ENCODE measurements at places on chromosomes 5 and 9.

DNA sequence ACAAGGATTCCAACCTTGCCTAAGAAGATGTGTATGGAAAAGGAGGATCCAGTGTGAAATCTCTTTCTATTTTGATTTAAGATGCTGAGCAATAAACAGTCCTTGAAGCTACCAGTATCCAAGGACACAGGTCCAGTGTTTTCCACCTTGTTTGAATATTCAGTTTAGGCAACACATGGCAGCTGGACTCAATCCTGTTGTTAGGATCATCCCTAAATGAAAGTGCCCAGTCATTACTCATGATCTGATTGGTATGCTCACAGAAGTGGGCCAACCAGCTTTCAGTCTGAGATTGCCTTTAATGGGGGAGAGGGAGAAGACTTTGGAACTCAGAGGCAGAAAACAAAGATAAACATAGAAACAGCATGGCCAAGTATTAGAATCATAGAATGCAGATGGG, 355.7 kb upstream of the ADAMTSL1 start:
- no peak for DNase-seq

DNA sequence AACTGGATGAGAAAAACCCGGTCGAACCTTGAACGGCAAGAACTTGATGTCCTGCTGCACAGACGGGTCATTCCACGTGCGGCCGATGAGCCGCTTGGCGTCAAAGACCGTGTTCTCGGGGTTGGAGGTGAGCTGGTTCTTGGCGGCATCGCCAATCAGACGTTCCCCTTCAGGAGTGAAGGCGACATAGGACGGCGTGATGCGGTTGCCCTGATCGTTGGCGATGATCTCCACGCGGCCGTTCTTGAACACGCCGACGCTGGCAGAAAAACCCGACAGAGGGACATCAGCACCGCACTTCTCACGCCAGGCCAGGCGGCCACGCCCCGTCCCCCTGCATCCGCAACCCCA, 519 bp downstream of the HSPA5 start:
- DNase-seq: no peak

DNA sequence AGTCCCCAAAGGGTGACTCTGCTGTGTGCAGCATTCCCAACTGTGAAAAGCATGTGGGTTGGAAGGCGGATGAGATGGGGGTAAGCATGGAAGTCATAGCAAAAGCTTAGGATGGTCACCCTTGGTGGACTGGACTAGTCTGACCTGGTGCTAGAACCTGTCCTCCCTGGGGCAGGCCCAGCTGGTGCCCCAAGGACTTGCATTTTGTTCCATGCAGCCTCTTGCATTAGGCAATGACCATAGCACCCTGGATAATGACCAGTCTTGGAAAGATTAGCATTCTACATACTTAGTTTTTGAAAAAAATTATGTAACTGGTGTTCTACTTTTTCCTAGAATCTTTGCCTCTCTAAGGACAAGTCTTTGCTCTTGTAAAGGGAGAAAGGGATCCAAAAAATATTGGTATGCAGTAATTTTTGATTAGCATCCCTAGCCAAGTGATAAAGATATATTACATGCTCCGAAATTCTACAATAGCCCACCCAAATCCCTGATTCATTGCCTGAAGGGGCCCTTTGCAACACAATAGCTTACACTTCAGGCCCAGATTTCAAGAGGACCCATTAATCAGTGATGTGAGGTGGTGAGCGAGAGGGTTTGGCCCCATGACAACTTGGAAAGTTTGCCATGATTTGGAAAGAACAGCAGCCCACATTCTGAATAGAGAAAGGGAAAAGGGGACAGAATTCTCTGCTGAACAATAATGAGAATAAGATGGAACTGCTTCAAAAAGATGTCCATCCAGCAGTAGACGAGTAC, 93.3 kb upstream of the CD180 start:
- DNase-seq: no peak

DNA sequence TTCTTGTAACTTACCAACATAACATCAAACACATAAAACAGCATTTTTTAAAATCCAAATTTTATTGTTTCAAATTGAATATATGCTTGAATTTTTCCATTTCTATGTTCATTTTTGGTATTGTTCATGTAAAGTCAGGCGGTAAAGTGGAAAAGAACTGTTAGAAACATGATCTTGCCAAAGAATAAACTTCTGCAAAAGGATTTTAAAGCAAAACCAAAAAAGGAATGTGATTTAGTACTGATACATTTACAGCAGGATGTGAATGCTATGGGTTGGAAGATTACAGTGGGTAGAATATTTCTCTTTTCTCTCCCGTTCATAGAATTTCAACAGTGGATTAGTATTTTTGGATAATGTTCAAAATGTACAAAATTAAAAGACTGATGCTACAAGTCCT, 277.2 kb upstream of the MPDZ start:
- DNase-seq: no peak
